ENCODE measurements at places on chromosomes 1 and 21.

DNA sequence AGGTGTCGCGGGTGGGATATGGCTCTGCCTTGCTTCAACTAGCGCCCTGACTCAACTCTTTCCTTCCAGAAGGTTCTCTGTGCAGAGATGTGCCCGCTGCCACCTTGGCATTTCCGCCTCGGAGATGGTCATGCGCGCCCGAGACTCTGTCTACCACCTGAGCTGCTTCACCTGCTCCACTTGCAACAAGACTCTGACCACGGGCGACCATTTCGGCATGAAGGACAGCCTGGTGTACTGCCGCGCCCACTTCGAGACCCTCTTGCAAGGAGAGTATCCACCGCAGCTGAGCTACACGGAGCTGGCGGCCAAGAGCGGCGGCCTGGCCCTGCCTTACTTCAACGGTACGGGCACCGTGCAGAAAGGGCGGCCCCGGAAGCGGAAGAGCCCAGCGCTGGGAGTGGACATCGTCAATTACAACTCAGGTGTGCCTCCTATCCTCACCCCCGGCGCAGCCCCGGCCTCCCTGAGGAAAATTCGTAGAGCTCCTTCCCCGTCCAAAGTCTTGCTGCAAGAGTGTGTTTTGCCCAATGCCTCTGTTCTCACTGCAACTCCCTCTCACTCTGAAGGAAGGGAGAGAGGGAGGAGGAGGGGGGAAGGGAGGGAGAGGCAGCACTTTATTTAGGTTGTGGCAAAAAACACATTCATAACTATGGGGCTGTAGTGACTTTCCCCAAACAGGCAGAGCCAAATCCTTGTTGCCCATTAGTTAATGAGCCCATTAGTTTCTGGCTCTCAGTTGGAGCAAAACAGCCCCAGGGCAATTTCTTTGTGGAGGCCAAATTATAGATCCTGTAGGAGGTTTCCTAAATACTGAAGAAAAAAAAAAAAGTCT is 4.3 kb downstream of the LHX9 start:
- DNase-seq = no peak

GRCh38 chr1:106568201-106568974 is 488.1 kb upstream of the PRMT6 start:
- no peak for DNase-seq

DNA sequence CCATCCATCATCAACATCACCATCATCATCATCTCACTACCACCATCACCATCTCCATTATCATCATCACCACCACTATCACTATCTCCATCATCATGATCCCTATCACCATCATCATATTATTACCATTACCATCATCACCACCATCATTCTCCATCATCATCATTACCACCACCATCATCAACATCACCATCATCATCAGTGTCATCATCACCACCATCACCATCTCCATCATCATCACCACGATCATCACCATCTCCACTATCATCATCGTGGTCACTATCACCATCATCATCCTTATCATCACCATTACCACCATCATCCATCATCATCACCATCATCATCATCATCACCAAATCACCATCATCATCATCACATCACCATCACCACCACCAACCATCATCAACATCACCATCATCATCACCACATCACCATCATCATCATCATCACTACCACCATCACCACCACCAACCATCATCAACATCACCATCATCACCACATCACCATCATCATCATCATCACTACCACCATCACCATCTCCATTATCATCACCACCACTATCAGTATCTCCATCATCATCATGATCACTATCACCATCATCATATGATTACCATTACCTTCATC is 202.1 kb upstream of the VAMP3 start:
- no peak for DNase-seq

- no peak for DNase-seq
Measured at GRCh38 chr1:110346690-110347089, 7.5 kb downstream of the RBM15 start.

GRCh38 chr1:247966532-247967204 is 1.6 kb downstream of the OR2AK2 start:
- DNase-seq = peak; percentile 26

DNA sequence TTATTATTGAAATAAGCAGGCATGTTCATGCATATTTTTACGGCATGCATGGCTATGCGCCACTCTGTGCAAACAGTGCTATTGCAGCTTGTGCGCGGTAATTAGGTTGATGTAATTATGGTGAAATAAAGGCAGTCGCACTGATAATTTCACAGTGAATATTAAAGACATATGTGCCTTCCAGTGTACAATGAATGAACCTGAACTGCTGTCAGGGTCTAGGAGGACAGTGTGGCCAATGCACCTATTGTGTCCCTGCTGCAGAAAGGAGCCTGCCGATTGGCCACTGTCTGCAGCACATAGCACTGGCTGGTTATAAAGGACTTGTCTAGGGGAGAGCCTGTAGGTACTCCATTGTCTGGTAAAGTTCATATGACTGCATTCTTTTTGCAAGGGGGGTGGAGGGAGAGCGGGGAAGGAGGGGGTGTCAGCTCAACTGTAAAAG is 340.4 kb downstream of the USP25 start:
- no peak for DNase-seq

DNA sequence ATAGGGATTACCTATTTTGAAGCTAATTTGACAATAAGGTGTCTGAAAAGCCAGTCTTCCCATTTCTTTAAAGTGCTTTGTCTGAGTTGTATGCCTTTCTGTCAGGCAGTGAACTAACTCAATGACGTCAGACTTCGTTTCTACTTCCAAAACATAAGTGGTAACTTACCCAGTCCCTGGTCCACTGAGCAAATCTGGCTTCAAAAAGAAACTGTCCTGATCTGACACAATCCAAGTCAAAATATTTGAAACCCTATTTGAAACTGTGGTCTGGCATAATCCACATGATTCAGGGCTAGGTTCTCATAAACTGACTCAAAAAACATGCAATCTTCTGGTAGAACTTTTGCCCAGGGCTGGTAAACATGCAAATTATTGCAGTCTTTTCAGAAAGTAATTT is 34.0 kb downstream of the DIRAS3 start:
- no peak for DNase-seq

DNA sequence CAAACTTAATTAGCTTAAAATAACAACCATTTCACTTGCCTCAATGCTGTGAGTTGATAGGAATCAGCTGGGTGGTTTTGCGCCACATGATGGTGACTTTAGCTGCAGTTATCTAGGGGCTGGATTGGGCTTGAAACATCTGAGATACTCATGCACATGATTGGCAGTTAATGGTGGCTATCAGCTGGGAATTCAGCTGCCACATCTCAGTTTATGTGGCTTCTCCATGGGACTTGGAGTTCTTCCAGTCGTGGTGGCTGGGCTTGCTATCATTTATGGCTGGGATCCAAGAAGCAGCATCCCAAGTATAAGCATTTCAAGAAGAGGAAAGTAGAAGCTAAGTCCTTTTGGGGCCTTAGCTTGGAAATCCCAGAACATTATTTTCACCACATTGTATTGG is 36.4 kb downstream of the PDC start:
- no peak for DNase-seq

GRCh38 chr1:229365569-229365968 is 22.7 kb upstream of the CCSAP start:
- no peak for DNase-seq

DNA sequence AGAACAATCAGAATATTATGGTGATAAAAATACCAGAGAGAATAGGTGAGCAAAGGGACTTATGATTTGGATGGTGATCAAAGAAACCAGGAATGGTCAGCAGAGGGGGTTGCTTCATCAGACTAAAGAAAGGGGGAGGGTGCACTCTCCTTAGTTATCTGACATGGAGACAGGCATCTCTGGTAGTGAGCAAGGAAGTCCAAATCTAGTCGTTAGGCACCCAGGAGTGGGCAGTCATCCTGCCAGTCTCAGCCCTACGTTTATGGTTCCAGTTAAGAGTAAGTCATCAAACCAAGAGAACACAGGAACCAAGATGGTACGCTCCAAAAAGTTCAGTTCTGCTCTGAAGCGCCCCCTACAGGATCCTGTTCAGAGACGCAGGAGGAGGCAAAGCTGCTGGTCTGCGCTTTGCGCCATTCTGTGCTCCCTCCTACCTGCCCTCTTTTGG is 28.6 kb downstream of the EBNA1BP2 start:
- no peak for DNase-seq

- DNase-seq = no peak
Measured at GRCh38 chr21:30044447-30045064, 104.8 kb upstream of the GRIK1 start.

- DNase-seq = no peak
Measured at GRCh38 chr1:167551362-167551761, 2.2 kb downstream of the CREG1 start.

DNA sequence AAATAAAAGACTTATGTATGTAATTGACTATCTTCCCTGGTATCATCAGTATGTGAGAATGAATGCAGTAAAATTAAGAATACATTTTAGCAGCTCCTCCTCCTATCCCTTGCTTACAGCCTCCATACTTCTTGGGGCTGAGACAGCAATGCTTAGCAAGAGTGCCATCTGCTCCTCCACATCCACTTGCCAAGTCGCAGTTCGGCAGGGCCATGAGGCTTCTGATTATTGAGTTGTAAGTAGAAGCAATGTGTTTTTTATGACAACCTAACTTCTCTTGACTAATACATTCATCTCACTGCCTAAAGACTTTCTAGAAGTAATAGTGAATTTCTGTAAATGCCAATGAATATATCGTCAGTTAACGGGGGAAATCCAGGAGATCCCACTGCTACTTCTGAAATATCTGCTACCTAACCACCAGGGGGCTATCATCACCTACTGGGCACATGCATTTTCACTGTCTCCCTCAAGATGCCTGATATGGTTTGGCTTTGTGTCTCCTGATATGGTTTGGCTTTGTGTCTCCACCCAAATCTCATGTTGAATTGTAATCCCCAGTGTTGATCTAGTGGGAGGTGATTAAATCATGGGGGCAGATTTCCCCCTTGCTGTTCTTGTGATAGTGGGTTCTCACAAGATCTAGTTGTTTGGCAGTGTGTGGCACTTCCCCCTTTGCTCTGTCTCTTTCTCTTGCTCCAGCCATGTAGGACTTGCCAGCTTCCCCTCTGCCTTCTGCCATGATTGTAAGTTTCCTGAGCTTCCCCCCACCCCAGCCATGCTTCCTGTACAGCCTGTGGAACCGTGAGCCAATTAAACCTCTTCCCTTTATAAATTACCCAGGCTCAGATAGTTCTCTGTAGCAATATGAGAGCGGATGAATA is 59.6 kb downstream of the EXTL2 start:
- no peak for DNase-seq

- no peak for DNase-seq
Measured at GRCh38 chr1:150484431-150484830, 2.8 kb upstream of the TARS2 start.

GRCh38 chr1:204373911-204374310 is 14.2 kb upstream of the PLEKHA6 start:
- no peak for DNase-seq

- no peak for DNase-seq
Measured at GRCh38 chr21:44253832-44254710, 7.6 kb downstream of the DNMT3L start.

- DNase-seq = no peak
Measured at GRCh38 chr1:165892935-165893334, 65.5 kb downstream of the UCK2 start.

- no peak for DNase-seq
Measured at GRCh38 chr1:87560137-87560536, 231.5 kb downstream of the LMO4 start.

- DNase-seq = no peak
Measured at GRCh38 chr21:35428001-35428320, 378.9 kb upstream of the RUNX1 start.

GRCh38 chr1:37100310-37100709 is 66.0 kb upstream of the GRIK3 start:
- no peak for DNase-seq

- DNase-seq = no peak
Measured at GRCh38 chr1:204455063-204455830, 39.4 kb downstream of the PIK3C2B start.

DNA sequence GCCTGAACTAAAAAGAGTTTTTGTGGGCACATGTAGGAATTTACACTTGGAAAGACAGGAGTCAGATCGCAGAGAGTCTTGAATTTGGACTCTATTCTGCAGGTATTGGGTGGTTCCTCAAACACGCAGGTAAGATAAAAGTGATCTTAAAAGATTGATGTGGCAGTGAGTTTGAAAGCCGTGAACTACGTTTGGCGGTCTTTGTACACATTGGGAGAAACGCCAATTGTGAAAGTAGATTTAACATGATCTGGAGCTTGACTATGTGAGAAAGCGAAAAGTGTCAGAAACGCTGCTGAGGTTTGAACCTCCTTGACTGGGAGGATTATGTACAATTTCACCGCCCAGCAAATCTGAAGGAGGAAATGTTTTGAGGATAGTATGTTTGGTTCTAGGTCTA is 1.5 kb upstream of the PPP2R5A start:
- no peak for DNase-seq

GRCh38 chr1:39272798-39273469 is 68.4 kb downstream of the MACF1 start:
- no peak for DNase-seq

- DNase-seq = no peak
Measured at GRCh38 chr1:227285745-227286144, 32.5 kb downstream of the CDC42BPA start.

GRCh38 chr1:159937054-159937750 is 8.2 kb downstream of the IGSF9 start:
- DNase-seq = no peak

GRCh38 chr1:115239426-115239825 is 98.6 kb downstream of the NGF start:
- DNase-seq = no peak

- no peak for DNase-seq
Measured at GRCh38 chr21:42542196-42542595, 28.5 kb downstream of the SLC37A1 start.

DNA sequence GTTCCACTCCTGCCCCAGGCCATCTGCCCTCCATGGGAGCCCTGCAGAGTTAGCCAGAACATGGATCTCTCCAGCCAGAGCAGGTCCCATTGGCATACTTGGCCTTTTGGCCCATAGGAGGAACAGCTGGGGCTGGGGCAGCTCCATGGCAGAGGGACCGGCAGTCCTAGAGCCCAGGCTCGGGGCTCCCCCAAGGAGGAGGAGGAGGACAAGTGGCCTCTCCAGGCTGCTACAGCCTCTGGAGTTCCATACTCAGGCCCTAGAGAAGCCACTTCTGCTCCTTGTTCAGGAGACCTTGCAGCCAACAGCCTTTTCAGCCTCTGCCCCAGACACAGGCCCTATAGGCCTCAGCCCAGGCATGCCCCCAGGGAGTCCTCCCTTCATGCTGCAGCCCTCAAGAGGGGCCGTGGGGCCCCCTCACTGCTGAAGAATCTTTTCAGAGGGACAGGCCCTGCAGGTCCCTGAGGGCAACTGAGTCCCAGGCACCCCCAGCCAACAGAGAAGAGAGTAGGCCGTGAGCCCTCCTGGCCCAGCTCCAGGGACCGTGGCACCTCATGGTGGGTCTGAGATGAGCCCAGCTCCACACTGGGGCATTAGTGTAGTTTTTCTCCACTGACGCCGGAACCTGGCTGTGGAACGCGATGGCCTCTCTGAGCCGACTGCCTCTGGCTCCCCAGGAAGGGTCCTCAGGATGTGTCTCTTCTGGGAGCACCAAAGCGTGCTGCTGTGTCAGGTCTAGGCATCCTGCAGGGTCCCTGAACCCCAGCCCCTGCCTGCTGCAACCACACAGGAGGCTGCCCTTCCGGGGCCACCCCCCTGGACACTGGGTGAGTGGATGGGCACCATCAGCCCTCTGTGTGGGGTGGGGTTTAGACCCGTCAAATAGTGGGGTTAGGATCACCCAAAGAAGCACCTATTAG is 297.6 kb upstream of the VAMP3 start:
- no peak for DNase-seq

- DNase-seq = no peak
Measured at GRCh38 chr21:46431884-46432488, 26.7 kb upstream of the DIP2A start.

Measured in memory B cell (primary cell).